ENCODE measurements at places on chromosomes 12 and 14. TPM values are rescaled to one million over a fixed set of nuclear protein-coding genes. Genes with fewer than 3 reads are reported as not detected.

DNA sequence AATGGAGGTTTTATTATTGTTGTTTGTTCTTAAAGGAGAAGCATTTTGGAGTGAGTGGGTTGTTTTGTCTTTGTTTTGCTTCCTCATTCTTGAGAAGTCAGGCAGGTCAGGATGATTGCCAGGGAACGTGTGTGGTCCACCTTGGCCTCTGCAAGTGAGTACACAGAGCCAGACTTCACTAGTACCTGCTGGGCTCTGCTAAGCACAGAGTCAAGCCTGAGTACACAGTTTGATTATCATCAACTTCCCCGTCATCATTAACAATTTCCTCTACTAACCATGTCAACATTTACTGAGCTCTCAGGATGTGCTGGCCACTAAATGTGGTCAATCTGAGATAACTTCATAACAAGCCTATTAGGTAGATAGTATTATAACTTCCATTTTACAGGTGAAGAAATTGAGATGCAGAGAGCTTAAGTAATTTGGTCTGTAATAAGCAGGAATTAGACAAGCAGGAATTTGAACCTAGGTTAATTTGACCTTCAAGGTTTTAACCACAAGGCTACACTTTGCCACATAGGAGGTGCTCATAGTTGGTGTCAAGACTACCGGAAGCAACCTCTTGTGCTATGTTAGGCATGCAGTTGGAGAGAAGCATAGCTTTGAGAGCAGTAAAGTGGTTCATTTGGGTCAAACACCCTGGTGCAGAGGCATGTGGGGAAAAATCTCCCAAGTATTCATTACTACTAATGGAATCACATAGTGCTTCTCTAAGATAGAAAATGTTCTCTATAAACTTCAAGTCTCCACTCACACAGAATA is 178.3 kb downstream of the NUAK1 start:
- no peaks in the 10 kb centered on the region for H3K36me3 ChIP-seq
- H3K4me1 ChIP-seq: peaks cover 10% of the 10 kb centered on the region
- no peak for DNase-seq
- H3K27me3 ChIP-seq: no peaks in the 10 kb centered on the region
- no peak overlapping the region for H3K27ac ChIP-seq
- no peak overlapping the region for H3K4me3 ChIP-seq

- no peak overlapping the region for H3K27ac ChIP-seq
- peaks cover 66% of the 10 kb centered on the region for H3K27me3 ChIP-seq
- no peak for DNase-seq
Measured at GRCh38 chr12:1918884-1919236, 408 bp upstream of the CACNA2D4 start.

- H3K36me3 ChIP-seq: peaks cover 45% of the 10 kb centered on the region
- H3K27me3 ChIP-seq: no peaks in the 10 kb centered on the region
- H3K27ac ChIP-seq: no peak overlapping the region
- DNase-seq: peak; percentile 54
- peaks cover 7% of the 10 kb centered on the region for H3K4me1 ChIP-seq
Measured at GRCh38 chr12:56206452-56207166, 15.1 kb downstream of the RNF41 start.

GRCh38 chr12:1851151-1851701 is 30.9 kb downstream of the LRTM2 start:
- H3K4me3 ChIP-seq: no peak overlapping the region
- no peaks in the 10 kb centered on the region for H3K4me1 ChIP-seq
- peaks cover 23% of the 10 kb centered on the region for H3K27me3 ChIP-seq
- H3K36me3 ChIP-seq: no peaks in the 10 kb centered on the region
- DNase-seq: peak; percentile 56

- H3K27me3 ChIP-seq: no peaks in the 10 kb centered on the region
- H3K27ac ChIP-seq: peak overlapping the region; percentile 19
- no peak for DNase-seq
- peaks cover 20% of the 10 kb centered on the region for H3K4me1 ChIP-seq
- no peaks in the 10 kb centered on the region for H3K36me3 ChIP-seq
Measured at GRCh38 chr14:101476258-101476915, 84.9 kb upstream of the DIO3 start.

DNA sequence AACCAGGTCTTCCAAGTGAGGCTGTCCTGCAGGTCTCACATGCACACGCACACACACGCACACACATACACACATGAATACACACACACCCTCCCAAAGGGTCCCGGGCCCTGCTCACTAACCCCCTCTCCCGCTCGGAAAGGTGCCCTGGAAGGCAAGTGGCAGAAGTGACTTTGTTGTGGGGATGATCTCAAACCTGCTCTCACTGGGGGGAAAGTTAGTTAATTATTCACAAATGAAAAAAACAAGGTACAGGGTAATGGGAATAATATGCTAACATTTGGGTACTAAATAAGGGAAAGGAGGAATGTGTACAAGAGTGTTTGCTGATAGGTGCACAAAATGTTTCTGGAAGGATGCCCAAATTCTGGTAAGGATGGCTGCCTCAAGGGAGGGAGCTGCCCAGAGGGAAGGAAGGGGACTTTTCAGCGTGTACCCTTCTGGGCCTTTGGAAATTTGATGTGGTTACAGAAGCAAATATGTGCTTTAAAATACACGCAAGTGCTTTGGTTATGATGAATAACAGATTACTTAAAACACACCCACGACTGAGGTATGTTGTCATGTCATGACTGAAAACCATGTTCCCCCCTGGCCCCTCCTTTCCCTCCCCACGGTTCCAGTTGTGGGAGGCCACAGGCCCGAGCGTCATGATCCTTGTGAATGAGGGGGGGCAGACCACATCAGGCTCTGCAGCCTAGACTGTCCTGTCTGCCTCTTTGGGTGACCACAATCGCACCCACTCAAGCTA is 43.3 kb upstream of the PLEKHG6 start:
- peak; percentile 75 for DNase-seq
- H3K27ac ChIP-seq: no peak overlapping the region
- no peaks in the 10 kb centered on the region for H3K36me3 ChIP-seq
- no peak overlapping the region for H3K4me3 ChIP-seq

- peaks cover 69% of the 10 kb centered on the region for H3K27me3 ChIP-seq
- no peak overlapping the region for H3K4me3 ChIP-seq
- no peaks in the 10 kb centered on the region for H3K4me1 ChIP-seq
- H3K27ac ChIP-seq: no peak overlapping the region
- H3K36me3 ChIP-seq: no peaks in the 10 kb centered on the region
- DNase-seq: no peak
Measured at GRCh38 chr12:48990552-48990951, 8.6 kb downstream of the DDN start.

The GPX2 gene
- not detected for total RNA-seq

- H3K4me3 ChIP-seq: no peak overlapping the region
- H3K36me3 ChIP-seq: no peaks in the 10 kb centered on the region
- no peaks in the 10 kb centered on the region for H3K27me3 ChIP-seq
- H3K4me1 ChIP-seq: no peaks in the 10 kb centered on the region
Measured at GRCh38 chr14:87809261-87809660, 183.7 kb downstream of the GALC start.

- no peaks in the 10 kb centered on the region for H3K36me3 ChIP-seq
- no peak for DNase-seq
Measured at GRCh38 chr12:129830796-129831195, 73.0 kb downstream of the TMEM132D start.

DNA sequence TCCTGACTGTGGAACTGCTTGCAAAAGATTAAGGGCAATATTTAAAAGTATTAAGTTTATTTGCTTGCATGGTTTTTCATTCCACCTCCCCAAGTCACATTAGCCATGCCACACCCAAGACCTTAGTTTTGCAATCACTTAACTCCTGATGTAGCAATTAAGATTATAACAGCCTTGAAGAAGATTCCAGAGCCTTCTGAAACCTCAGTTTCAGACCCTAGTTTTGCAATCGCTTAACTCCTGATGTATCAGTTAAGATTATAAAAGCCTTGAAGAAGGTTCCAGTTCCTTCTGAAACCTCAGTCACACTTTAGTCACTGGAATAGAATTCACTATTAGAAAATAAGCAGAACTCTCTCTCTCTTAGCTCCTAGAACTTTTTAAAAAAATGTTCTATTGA is 42.7 kb upstream of the DCN start:
- H3K4me3 ChIP-seq: no peak overlapping the region
- H3K27ac ChIP-seq: peak overlapping the region; percentile 44
- peak; percentile 35 for DNase-seq
- no peaks in the 10 kb centered on the region for H3K27me3 ChIP-seq
- no peaks in the 10 kb centered on the region for H3K36me3 ChIP-seq
- peaks cover 6% of the 10 kb centered on the region for H3K4me1 ChIP-seq

The INHBE gene
- 0.90 TPM for total RNA-seq

The TAS2R14 gene
- total RNA-seq: 3.9 TPM

DNA sequence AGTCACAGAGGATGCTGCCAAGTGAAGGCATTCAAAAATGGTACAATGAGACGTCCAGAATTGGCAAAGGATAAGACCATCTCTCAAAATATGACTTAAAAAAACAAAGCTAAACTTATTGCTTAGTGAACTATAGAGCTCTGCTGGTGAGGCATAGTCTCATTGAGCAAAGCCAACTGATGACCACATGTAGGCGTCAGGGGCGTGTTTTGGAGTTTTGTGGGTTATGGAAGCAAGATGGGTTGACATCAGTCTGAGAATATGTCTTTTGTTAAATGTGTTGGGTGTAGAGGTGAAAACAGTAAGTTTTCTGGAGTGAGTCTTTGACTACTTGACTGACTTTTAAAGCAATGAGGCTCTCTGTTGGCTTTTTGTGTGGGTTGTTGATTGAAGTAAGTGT is 47.2 kb downstream of the ATL1 start:
- no peaks in the 10 kb centered on the region for H3K27me3 ChIP-seq
- H3K36me3 ChIP-seq: no peaks in the 10 kb centered on the region
- no peaks in the 10 kb centered on the region for H3K4me1 ChIP-seq
- H3K27ac ChIP-seq: no peak overlapping the region
- DNase-seq: peak; percentile 63

- H3K36me3 ChIP-seq: no peaks in the 10 kb centered on the region
- no peak overlapping the region for H3K4me3 ChIP-seq
- no peaks in the 10 kb centered on the region for H3K27me3 ChIP-seq
- peak; percentile 37 for DNase-seq
- H3K27ac ChIP-seq: no peak overlapping the region
- peaks cover 2% of the 10 kb centered on the region for H3K4me1 ChIP-seq
Measured at GRCh38 chr12:60123557-60123956, 527.7 kb downstream of the SLC16A7 start.

Data from IMR-90 (cell line).